CD8-positive, alpha-beta memory T cell (primary cell): ENCODE measurements at places on chromosomes 13 and 19.

DNA sequence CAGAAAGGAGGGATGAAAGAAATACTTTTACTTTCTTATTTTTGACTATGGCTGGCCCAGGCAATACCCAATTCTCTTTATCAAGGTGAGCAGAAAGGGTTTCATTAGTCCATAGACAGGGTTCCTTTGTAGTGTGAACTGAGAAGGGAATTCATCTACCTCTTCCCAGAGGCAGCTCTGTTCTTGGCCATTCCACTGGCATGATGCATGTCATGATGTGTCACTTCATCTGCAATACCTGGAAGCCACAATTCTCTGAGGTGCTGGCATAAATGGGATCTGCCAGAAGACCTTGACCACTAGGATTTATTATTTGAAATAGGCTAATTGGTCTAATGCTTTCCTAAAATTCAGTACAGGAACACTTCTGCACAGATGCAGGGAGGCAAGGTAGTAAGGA lies 542.8 kb downstream of the RFC3 start:
- no peak for DNase-seq

DNA sequence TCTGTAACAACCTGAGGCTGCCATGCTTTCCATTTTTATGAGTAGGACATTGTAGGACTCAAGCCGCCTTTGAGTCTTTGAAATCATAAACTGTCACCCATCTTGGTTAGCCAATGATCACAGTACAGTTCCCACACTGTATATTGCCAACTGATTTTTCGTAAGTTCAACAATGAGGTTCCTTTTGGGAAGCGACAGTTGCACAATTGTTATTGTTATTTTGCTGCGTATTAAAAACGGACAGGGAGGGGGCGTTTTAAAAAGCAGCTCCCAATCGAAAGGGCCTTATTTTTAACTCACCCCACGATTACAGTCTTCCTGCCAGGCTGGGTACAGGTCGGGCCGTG lies 601 bp downstream of the SLC46A3 start:
- DNase-seq: no peak

DNA sequence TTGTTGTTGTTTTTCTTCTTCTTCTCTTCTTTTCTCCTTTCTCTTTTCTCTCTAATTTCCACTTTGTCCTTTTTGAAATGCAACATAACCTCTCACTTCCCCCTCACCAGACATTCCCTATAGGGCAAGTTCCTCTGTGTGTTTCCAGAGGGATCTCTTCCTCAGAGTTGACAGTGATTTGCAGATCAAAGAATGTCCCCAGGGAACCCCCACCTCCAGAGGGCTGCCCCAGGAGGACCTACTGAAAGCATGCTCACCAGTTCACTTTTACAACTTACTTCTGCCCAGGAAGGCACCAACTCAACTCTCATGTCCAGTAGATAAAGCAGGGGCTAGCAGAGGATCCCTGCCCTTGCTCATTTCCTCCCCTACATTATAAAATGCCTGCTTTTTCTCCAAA lies 1648.0 kb downstream of the PCDH9 start:
- DNase-seq: no peak

DNA sequence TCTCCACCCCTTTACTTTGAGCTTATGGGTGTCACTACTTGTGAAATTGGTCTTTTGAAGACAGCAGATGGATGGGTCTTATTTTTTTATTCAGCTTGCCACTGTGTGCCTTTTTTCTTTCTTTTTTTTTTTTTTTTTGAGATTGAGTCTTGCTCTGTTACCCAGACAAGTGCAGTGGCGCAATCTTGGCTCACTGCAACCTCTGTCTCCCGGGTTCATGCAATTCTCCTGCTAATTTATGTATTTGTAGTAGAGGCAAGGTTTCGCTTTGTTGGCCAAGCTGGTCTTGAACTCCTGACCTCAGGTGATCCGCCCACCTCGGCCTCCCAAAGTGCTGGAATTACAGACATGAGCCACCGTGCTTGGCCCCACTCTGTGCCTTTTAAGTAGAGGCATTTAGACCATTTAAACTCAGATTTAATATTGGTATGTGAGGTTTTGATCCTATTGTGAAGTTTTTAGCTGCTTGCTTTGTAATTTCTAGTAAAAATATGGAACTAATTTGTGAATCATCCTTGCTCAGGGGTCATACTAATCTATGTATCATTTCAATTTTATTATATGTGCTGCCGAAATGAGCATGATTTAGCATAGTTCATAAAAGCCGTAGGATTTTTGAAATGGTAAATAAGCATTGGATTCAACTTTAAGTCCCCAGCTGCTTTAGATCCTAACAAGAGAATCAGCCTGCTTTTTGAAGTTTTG lies 584.5 kb downstream of the SLITRK1 start:
- DNase-seq: no peak

DNA sequence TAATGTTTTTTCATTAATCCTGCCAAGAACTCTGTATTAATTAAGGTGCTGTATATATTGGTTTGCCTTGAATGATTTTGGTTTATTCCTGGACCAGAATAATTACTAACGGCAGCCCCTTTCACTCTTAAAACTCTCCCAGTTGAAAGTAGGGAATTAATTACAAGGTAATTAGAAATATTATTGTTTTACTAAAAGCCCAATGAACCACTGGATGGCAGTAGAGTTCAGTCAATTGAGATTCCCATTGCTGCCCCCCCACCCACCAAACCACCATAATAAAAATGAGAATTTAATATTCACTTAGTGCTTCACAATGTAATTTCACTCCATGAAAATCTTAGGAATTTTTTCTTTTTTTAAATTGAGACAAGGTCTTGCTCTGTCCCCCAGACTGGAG lies 13.7 kb downstream of the WBP4 start:
- DNase-seq: peak; percentile 2

- DNase-seq: no peak
These were observed 73.2 kb upstream of the RFC3 start for GRCh38 chr13:33744589-33745369.

- no peak for DNase-seq
These were observed 422.3 kb downstream of the SPRY2 start for GRCh38 chr13:79918620-79919019.

DNA sequence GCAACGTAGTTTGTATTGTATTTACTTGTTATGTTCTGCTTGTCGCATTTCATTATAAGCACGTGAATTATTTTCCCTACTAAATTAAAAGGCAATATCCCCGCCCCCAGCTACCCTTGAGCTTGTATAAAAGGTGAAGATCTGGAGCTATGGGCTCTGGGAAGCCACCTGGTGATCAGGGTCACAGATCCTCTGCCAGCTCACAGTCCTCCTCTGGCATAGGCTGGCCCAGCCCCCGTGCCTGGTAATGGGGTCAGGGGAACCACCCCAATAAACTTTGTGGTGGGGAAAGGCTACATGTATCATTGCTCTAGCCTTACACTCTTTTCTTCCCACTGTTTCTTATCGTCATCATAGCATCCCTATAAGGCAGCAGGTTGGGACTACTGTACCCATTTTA lies 190.2 kb upstream of the TSHZ3 start:
- DNase-seq: no peak

DNA sequence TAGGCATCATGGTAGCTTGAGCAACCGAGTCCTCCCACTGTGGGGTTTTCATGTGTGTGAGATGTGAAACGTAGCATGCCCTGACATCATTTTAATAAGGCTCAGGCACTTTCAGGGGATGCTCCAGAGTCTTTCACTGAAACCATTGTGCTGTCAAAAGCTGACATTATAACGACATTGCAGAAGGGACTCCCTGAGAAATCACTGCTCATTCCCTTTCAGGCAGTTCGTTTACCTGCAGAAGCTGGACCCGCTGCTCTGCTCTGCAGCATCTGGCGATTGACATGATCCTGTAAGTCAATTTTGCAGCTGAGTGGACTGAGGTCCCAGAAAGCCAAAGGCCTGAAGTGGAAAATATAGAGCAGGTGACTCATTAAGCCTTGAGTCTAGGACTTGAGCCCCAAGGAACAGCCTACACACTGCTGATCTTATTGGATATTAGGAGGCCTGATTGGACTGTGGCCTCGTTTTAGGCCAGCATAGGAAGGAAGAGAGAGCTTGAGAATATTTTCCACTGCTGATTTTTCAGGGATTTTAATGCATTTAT lies 54.0 kb upstream of the CNMD start:
- no peak for DNase-seq

- peak; percentile 92 for DNase-seq
These were observed at the start of gene ZNF823 for GRCh38 chr19:11738746-11739620. TSS of gene ZNF823 (minus strand) at chr19:11738946. CDS start at chr19:11738819, 127 bp downstream.

GRCh38 chr19:313169-313987 lies 22.2 kb upstream of the PLPP2 start:
- no peak for DNase-seq

DNA sequence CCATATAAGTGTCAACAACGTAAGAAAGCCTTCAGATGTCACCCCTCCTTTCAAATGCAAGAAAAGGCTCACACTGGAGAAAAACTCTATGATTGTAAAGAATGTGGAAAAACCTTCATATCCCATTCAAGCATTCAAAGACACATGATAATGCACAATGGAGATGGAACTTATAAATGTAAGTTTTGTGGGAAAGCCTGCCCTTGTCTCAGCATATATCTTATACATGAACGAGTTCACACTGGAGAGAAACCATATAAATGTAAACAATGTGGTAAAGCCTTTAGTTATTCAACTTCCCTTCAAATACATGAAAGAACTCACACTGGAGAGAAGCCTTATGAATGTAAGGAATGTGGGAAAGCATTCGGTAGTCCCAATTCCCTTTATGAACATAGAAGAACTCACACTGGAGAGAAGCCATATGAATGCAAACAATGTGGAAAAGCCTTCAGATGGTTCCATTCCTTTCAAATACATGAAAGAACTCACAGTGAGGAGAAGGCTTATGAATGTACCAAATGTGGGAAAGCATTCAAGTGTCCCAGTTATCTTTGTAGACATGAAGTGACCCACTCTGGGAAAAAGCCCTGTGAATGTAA lies 11.1 kb downstream of the ZNF844 start:
- no peak for DNase-seq

GRCh38 chr19:40594657-40595091 lies 6.5 kb upstream of the LTBP4 start:
- no peak for DNase-seq

DNA sequence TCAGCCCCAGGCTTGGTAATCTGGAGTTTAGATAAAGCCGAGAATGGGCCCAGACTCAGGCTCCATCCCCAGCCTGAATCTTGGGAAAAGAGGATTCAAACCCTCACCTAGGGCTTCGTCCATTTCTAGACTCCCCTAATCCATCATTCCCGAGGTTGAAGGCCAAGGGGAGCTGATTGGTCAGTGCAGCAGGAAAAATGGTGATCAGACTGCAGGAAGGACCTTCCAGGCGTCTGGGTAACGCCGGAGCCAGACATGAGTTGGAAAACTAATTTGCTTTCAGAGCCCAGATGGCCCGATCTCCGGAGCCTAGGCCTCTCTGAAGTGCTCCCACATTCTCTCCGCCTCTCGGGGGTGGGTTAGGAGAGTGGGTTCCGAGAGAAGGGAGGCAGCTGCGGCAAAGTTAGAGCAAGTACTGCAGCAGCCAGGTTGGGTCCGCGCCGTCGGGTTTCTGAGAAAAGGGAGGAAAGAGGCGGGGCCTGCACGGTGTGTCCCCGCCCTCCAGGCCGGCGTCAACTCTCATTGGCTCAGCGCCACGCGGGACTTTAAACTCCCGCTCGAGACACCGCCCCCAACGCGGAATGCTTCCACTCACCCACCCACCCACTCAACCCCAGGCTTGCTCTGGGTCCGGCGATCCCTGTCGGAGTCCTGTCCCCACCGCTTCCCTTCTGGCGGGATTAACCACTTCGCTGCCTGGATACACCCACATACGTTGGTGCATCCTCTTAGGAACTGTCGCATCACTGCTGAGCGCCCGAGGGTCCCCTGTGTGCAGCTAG lies 788 bp upstream of the RTBDN start:
- DNase-seq: no peak

GRCh38 chr13:99055281-99055680 lies 77.4 kb upstream of the DOCK9 start:
- DNase-seq: peak; percentile 36

DNA sequence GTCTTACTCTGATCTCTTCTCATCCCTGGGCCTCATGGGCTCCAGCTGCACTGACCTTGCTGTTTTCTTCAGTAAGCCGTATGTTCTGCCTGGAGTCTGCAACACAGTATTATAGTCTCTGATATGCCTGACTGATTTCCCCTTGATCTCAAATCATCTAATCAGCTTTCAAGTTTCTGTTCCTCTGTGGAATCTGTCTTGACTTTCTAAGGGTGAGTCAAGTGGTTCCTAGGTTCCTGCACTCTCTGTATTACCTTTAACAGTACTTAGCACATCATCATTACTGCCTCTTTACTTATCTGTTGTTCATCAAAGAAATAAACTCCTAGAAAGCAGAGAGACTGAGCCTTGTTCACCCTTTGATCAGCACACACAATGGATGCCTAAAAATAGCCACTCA lies 350.7 kb downstream of the LMO7 start:
- no peak for DNase-seq

DNA sequence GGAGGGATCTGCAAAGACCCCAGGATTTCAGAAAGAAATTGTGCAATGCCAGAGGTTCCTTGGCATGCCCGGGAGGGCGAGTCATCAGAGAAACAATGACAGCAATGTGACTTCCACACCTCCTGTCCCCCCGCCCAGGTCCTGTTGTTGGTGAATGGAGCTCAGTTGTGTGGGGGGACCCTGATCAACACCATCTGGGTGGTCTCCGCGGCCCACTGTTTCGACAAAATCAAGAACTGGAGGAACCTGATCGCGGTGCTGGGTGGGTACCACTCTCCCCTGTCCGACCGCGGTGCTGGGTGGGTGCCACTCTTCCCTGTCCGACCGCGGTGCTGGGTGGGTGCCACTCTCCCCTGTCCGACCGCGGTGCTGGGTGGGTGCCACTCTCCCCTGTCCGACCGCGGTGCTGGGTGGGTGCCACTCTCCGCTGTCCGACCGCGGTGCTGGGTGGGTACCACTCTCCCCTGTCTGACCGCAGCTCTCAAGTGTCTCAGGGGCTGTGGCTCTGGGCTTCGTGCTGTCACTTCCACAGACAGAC lies 5.2 kb upstream of the F10 start:
- no peak for DNase-seq

GRCh38 chr19:31943191-31943661 lies 402.2 kb upstream of the ZNF507 start:
- no peak for DNase-seq
